ENCODE measurements at places on chromosomes 3 and 15.

DNA sequence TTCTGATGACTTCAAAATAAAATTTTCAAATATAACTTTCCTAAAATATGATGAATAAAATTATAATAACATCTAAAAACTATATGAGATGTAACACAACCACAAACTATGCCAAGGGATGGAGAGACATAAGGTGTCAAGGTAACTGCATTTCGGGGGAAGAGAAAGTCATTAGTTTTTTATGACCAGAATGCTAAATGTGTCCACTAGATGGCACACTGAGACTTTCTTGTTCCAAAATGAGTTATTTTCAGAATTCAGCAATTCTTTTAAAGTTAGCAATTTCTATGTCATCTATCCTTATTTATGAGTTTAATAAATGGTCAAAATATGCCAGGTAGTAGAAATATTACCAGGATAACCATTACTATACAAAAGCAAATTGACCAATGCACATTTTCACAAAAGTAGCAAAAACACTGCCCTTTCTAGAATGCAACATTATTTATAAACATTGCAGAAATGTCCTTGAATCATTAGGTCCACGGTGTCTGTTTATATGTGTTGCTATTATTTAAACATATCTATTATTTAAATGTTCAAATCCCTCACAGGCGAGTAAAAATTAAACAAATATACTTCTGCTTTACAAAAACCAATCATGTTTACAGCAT is 374.2 kb downstream of the PLCL2 start:
- DNase-seq = no peak

DNA sequence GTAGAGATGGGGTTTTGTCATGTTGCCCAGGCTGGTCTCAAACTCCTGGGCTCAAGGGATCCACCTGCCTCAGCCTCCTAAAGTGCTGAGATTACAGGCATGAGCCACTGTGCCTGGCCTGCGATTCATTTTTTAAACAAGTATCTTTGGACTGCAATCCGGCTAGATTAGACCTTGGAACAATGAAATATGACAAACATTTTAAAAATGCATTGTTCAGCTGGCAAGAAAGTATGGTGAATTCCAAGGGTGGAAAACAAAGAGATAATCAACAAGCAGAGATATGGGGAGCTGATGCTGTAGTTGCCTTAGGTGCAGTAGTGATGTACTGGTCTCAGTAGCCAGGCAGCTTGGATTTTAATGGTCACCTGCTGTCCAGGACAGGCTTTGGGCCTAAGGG is 95.8 kb upstream of the GOLGA8J start:
- DNase-seq = no peak

- DNase-seq = no peak
These were observed 274.9 kb upstream of the DCBLD2 start for GRCh38 chr3:99176169-99176964.

DNA sequence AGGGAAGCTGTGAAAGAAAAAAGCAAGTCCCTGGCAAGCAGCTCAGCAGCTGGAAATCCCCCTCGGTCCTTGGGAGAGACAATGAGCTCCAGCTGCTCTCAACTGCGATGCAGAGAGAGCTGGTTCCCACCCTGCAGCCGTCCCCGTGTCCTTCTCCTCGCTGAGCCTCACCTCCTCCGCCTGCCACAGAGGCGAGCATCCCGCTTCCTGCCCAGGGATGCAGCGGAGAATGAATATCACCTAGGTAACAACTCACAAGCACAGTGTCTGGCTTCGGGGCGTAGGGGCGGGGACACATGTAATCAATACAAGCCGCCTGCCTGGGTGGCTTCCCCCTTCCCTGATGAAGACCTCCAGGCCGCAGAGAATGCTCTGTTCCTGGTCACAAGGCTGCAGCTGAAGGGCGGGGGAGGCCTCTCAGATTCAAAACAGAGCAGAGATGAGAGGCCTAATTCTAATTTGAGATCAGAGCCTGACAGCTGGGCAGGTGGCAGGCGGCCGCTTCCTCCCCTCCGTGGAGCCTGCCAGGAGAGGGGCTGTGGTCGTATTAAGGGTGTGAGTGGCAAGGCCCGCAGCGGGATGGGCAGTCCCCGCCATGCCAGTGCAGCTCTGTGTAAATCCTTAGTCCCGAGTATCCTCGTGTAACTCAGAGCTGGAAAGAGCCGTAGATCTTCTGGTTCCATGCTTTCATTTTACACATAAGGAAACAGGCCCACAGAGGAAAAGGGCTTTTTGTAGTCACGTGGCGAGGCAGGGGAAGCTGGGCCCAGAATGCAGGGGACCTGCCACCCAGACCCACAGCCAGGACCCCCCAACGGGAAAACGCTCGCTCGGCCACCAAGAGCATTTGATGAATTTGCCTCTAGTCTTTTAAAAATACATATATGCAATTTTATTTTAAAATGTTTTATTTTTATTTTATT is 24.3 kb downstream of the ZDHHC19 start:
- DNase-seq = no peak

DNA sequence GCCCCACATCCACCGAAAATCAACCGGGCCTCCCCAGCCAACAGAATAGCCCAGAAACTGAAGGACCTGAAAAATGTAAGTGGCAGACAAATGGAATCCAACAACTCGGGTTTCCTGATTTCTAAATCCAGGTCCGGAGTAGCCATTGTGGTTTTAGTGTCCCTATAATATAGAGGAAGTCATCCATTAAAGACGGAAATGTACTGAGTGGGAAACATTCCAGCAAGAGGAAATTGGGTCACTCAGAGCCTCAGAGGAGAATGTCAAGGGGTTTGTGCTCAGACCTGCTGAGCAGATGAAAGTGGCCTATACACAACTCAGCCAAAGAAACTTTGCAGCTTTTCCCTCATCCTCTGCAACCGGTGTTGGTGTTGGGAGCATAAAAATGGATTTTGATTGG is 366.7 kb downstream of the ERC2 start:
- no peak for DNase-seq

GRCh38 chr3:127214975-127215374 is 22.0 kb downstream of the PRR23E start:
- no peak for DNase-seq

DNA sequence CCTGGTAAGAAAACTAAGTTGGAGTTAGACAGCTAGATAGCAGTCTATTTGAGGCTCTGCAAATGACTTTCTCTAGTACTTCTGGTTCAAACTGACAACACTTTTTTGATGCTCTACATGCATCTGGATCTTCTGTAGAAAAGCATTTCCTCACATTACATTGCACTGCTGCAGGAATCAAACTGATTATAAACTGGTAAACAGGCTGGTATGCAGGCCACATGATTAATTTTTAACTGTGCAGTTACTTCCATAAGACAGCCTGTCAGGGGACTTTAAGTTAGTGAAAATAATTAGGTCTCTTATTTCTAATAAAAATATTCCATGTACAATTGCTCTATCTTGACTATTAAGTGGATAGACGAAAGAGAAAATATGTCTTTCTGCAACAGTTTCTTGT is 550.0 kb upstream of the ALCAM start:
- DNase-seq = no peak

DNA sequence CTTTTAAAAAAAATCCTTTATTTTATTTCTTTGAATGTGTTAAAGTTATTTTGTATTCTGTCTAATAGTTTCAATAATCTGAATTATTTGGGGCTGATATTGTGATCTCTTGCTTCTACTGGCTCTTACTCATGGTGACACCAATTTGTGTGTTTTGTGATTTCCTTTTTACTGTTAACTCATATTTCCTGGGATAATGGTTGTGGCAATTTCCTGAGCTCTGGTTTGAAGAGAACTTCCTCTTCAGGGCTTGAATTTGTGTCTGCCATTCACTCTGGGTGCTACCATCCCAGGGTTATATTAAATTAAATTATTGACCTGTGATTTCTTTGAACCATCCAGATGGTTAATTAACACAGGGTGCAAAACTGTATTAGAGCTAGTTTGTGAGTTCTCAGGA is 60.4 kb upstream of the RNF7 start:
- no peak for DNase-seq

DNA sequence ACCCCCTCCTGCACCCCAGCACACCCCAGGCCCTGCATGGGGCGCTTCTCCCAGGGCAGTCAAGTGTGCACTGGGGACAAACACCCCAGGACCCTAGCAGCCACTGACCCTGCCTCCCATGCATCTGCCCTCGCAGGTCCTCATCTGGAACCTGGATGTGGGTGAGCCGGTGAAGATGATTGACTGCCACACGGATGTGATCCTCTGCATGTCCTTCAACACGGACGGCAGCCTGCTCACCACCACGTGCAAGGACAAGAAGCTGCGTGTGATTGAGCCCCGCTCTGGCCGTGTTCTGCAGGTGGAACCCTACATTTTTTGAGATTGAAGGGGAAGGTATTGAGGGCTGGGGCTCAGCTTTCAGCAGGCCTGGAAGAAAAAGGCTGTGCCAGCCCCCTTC is 109.3 kb downstream of the ANP32A start:
- DNase-seq = no peak

DNA sequence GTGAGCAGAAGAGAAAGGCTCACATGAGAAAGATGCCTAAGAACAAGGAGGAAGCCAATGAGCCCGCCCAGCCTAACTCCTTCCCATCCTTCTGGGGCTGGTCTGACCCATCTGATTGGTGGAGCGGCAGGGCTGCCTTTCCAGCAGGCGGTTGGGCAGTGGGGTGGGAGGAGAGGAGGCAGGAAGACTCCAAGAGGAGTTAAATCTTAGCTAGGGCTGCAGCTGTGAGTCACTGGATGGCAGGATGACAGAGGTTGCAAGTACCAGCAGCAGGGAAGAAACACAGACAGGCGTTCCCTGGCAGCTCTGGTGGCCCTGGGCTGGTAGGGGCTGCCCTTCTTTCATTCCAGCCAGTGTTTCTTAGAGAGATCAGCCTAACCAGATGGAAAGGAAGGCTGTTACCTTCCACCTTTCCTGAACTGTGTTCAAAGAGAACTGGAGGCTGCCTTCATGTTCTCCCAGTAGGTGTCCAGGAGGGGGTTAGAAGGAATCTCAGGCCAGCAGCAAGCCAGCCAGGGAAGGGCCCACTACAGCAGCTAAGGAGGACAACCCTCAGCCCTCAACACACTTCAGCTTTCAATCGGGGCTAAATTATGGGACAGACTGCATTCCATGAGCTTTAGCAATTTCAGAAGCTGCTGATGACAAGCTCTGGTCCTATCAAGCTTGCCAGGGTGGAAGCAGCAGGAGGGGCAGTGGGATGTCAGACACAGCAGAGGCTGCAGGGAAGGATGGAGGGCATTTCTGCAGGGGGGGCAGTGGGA is 50.3 kb downstream of the CHSY1 start:
- DNase-seq = no peak

DNA sequence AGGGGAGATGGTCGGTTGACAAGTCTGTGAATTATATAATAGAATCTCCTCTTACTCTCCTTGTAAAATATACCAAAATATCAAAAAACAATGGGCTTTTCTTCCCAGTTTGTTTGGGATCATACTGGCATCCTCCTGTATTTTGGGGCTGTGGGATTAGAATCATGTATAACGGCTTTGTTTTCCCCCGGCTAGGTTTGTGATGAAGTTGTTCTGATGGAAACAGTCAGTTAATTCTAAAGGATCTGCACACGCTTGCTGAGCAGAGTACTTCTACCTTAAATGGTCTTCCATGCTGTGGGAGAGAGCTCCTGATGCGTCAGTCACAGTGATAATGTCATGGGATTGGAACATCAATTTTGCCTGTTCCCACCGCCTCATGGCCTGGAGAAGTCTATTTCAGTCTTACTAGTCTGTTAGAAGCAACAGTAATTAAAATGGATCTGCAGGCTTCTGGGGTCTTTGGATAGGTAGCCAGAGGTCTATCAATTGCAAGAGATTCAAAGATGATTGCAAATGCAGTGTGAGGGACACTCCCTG is 81.3 kb downstream of the ITPR1 start:
- DNase-seq = no peak

GRCh38 chr3:125119752-125120378 is 64.1 kb upstream of the HEG1 start:
- no peak for DNase-seq

- DNase-seq = no peak
These were observed 380 bp downstream of the MYLK start for GRCh38 chr3:123883701-123884202.

DNA sequence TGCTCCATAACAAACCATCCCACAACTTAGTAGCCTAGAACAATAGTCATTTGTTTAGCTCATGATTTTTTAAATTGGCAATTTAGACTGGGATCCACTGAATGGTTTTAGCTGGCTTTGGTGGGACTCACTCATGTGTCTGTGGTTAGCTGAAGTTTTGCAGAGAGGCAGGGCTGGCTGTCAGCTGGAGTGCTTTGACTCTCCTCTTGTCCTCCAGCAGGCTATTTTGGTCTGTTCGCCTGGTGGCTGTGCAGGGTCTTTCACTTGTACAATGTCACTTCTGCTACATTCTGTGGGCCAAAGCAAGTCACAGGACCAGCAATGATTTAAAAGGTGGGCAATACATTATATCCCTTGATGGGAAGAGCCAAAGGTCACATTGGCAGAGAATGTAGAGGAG is 1146.5 kb downstream of the ROBO2 start:
- DNase-seq = no peak

GRCh38 chr15:43550527-43551363 is 33.3 kb downstream of the MAP1A start:
- DNase-seq = no peak

DNA sequence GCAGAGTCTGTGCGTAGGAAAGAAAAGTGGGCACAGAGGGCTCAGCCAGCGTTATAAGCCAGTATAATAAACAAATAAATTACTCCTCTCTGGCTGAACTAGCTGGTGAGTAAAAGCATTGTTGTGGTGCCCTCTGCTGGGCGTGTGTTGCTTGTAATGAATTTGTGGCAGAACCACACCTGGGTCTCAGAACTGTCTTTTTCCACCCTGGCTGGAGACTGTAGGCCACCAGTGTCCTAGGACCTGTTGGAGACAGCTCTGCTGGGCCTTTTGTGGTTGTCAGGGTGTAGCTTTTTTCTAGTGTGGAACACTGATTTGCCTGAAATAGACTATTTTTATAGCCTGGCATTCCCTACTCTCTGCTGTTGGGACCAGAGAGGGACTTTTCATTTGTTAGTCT is 130.5 kb upstream of the EIF1B start:
- DNase-seq = peak; percentile 30

GRCh38 chr3:181687731-181688130 is 24.0 kb upstream of the SOX2 start:
- DNase-seq = no peak

DNA sequence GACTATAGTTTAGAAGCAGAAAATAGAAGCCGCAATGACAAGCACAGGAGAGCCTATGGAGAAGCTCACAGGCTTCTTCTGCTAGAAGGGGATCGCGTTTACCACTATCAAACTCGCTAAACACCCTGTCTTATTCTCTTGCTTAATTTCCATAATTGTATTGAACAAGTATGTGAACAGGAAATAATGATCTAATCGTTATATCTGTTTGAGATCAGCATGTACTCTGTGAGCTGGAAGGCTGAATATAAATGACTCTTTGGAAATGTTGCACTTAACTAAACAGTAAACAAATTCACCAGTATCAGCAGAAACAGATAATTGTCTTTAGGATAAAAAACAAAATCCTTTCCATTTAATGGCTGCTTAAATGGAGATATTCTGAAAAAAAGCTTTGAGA is 15.0 kb downstream of the NEK10 start:
- DNase-seq = no peak

Measured in activated T-cell treated with anti-CD3 and anti-CD28 coated beads for 4 hours (primary cell).